ENCODE measurements at places on chromosomes 4 and X.

GRCh38 chr4:37732526-37733186 is 46.5 kb upstream of the RELL1 start:
- no peak for DNase-seq

DNA sequence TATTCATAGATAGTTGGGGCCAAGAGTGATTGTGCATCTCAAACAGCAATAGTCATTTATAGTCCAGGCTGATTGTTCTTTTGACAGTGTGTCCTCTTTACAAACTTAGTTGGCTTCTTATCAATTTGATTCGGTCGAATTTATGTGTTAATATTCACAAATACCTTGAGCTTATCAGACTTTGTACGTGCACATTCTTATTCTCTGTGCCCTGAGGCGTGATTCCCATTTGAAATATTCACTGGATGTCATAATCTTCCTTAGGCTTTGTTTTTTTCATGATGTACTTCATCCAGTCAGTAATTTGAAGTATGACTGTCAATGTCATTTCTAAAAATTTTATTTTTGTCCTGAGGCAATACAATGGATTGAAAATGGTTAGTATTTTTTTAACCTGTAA is 263.5 kb upstream of the PCDH7 start:
- no peak for DNase-seq

DNA sequence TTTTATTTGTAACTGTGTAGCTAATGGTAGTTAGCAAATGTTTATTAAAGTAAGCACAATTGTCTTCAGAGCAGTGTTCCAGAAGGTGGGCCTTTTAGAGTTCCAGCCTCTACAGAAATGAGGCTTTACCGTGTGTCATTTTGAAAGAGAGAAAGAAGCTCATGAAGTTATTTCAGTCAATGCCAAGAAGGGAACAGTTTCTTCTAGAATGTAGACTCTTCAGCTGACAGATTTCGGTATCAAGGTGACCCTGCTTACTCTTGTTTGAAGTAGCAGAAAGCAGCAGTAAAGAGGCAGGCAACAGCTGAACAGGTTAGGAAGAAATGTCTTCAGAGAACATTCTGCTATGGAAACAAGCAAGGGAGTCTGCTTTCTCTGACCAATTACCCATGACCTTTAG is 93.6 kb downstream of the TASL start:
- no peak for DNase-seq

DNA sequence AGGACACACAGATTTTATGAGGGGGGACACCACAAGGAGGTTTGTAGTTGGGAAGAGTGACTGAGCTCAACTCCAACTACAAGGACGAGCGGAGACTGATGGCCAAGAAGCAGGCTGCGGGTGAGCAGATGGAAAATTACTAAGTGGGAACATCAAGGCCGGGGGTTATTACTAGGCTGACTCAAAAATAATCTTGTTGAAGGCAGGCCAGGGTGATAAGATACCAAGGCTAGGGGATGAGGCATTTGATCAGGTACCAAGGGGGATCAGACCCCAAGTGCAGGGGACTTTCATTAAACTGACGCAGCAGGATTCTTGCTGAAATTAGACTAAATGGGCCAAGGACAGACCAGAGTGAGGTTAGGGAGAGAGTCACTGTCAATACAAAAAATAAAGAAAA is 119.4 kb upstream of the SORBS2 start:
- no peak for DNase-seq

Data from AG08395 (cell line).